ENCODE measurements at places on chromosomes 3 and 15. TPM values are rescaled to one million over a fixed set of nuclear protein-coding genes. Genes with fewer than 3 reads are reported as not detected.

Gene LRRC2
- 0.28 TPM for total RNA-seq

Gene LDHAL6B
- total RNA-seq: not detected

Gene FOXL2NB
- total RNA-seq: not detected

Gene RTP3
- total RNA-seq: 0.64 TPM

Gene TMCC1
- 17.3 TPM for total RNA-seq

Gene GMNC
- 1.0 TPM for total RNA-seq

Gene IQCH
- total RNA-seq: 0.24 TPM

Gene ACVR2B
- total RNA-seq: 13.1 TPM

Gene MAGEL2
- total RNA-seq: 3.1 TPM

Gene ACKR4
- total RNA-seq: 1.8 TPM

Gene WNT5A
- total RNA-seq: 96.0 TPM

Gene P2RY14
- total RNA-seq: 0.24 TPM

Gene CKMT1B
- 4.3 TPM for total RNA-seq

Gene CASR
- total RNA-seq: 0.37 TPM

Gene SLC33A1
- total RNA-seq: 46.5 TPM

Gene COL6A6
- 1.0 TPM for total RNA-seq

Gene CLDN11
- 21.9 TPM for total RNA-seq

Gene DHX36
- total RNA-seq: 52.4 TPM

Gene AADACL2
- total RNA-seq: 0.10 TPM

Gene IL16
- total RNA-seq: 3.3 TPM

Gene PCLAF
- 21.2 TPM for total RNA-seq

Gene ACSBG1
- 0.08 TPM for total RNA-seq

Gene CCK
- total RNA-seq: not detected

Gene WDR72
- total RNA-seq: 6.4 TPM
